Stimulated activated CD4-positive, alpha-beta T cell treated with anti-CD3 and anti-CD28 coated beads, Interleukin-12 subunit alpha, Interleukin-12 subunit beta, amount 100 ng/mL, for 24 hours (primary cell): ENCODE measurements at places on chromosomes 7 and 10.

GRCh38 chr10:101778151-101778780 lies 2.4 kb upstream of the FGF8 start:
- DNase-seq: no peak

DNA sequence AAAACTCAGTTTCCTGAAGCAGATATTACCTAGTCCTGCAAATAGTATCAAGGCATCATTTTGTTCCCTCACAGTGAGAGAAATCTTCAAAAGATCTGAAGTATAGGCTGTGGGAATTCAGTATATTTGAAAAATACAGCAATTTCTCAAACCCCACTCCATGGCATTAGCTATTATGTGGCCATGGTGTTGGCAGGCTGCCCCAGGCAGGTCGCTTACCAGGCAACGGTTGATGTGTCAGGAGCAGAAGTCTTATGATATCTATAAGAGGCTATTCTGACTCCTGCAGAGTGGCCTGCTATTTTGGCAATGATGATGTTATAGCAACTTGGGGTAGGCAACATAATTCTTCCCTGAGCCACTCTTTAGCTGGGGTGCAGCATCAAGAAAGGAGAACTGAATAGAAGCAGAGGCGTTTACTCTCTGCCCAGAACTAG lies 187.9 kb downstream of the PLXDC2 start:
- DNase-seq: no peak

GRCh38 chr10:29470843-29471543 lies 163.8 kb downstream of the SVIL start:
- no peak for DNase-seq

DNA sequence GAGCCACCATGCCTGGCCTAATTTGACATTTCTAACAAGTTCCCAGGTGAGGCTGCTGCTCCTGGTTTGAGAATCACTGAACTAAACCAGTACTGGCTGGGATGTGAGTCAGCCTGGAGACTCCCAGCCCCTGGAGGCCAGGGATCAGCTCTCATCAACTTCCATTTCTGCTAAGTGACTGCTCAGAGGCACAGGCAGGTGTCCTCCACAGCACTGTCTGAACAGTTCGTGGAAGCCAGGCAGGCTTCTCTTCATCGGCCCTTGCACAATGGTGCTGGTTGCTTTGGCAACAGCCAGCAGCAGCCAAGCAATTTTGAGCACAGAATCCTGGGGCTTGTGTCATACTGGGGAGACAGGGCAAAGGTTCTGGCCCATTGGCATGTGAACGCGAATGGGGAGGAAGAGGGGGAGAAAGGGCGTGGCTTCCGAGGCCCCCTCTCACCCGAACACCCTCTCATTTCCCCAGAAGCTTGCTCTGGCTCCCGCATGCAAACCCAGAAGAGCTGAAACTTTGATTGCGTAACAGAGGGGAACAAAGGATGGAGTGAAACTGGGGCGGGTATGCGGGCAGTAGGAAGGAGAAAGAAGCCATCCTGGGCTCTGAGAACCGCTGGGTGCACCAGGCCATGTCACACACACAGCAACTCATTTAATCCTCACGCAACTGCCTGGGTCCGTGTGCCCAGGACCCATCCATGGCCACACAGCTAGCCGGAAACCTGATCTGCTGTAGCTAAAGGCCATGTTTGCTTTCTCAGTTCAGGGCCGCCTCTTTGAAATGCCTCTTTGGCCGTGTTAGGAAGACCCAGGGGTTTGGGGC lies 9.0 kb upstream of the POR start:
- DNase-seq: no peak

- DNase-seq: no peak
Measured at GRCh38 chr10:13347043-13347499, 1.0 kb downstream of the SEPHS1 start.

- no peak for DNase-seq
Measured at GRCh38 chr7:74042746-74043522, 15.0 kb downstream of the ELN start.

- peak; percentile 52 for DNase-seq
Measured at GRCh38 chr7:39453743-39454355, 112.4 kb upstream of the YAE1 start.

- DNase-seq: no peak
Measured at GRCh38 chr7:44120395-44120794, 3.0 kb downstream of the POLD2 start.

GRCh38 chr7:18573410-18574234 lies 78.1 kb downstream of the HDAC9 start:
- no peak for DNase-seq

GRCh38 chr10:75444781-75445386 lies 13.5 kb downstream of the LRMDA start:
- no peak for DNase-seq

- DNase-seq: no peak
Measured at GRCh38 chr7:135684136-135684535, 21.8 kb downstream of the STMP1 start.

DNA sequence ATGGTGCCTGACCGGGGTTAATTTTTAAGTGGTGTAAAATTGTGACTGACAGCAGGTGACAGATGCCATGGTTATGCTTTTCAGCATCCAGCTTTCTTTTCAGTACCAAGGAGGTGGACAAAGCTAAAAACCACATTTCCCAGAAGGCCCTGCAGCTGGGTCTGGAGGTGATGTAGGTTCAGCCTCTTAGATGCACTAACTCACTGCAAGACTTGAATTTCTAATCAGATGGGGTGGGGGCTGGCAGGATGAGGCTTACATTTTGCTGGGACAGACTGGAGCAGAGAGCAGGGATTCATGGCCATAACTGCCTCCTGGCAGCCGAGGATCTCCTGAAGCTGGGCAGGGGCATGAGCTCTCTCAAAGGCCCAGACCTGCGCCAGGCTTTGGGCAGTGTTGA lies 52.4 kb downstream of the PDIA4 start:
- no peak for DNase-seq

GRCh38 chr7:131293018-131293417 lies 34.7 kb upstream of the MKLN1 start:
- no peak for DNase-seq

DNA sequence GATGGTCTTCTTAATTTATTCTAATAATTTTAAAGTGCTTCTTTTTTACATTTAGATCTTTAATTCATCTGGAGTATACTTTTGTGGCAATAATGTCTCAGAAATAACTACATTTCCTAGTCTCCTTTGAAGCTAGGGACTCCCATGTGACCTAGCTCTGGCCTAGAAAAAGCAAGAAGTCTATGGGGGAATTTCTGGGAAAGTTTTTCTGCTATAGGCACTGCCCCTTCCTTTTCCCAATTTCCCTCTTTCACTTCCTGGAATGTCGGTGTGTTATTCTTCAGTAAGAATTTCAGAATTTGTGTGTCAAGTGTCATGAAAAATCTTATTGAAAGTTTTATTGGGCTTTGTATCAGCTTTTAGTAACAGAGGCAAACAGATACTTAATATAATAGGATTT lies 94.6 kb upstream of the LRRC4 start:
- no peak for DNase-seq

- DNase-seq: no peak
Measured at GRCh38 chr7:151058781-151059366, 515 bp upstream of the SLC4A2 start.

DNA sequence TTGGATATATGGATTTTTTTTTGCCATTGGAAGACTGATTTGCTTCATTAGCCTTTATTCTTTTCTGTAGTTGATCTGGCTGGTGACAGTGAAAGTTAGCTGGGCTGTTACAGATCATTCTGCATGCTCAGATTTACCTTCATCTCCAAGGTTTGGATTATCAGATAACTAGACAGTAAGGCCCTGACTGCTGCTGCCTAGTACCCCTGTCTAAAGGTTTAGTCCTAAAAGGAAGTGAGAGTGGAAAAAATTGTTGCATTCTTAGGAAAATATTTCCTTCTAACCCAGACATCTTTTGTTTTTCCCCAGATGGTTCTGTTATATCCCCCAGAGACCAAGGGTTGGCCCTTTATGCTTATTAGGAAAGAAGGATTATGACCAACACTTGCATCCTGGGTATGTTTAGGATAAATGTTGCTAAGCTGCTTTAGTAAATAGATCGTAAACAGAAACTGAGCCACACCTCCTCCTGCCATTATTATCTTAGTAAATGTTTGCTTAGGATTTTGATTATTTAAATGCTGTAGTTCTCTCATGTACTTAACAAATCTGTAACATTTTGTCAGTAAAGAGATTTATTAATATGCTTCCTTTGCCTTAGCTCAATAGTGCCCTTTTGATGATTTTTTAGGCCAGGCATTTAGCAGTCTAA lies 44.4 kb downstream of the MCU start:
- DNase-seq: no peak

GRCh38 chr7:24926623-24927524 lies 53.1 kb downstream of the OSBPL3 start:
- no peak for DNase-seq

- DNase-seq: no peak
Measured at GRCh38 chr10:122294511-122295450, 23.7 kb downstream of the BTBD16 start.

DNA sequence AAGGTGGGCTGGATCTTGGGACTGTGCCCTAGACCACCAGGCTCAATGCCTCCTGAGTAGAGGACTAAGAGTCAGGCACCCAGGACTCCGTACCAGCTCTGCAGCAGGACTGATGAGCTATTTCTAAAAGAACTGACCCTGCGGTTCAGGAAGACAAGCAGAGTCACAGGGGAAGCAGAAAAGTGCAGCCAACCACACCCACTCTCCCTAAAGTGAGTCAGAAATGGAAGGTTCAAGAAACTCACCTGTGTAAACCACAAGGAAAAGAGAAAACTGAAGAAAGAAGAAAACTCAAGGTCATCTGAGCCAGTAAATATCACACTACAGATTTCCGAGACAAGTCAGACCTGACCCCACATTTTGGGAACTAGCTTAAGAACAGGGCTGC lies 2.5 kb downstream of the PARP12 start:
- no peak for DNase-seq

DNA sequence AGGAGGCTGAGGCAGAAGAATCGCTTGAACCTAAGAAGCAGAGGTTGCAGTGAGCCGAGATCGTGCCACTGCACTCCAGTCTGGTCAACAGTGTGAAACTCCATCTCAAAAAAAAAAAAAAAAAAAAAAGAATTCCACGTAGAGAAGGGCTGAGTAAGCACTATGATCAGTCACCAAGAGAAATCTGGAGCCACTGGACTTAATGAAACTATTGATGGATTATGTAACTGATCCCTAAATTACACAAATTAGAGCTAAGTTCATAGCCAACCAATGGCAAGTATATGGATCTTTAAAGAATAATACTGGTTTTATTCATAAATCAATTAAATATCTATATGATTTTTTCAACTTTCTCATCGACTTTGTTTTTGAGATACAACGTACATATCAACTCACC lies 72.2 kb upstream of the ABLIM1 start:
- DNase-seq: no peak

GRCh38 chr7:68964060-68964459 lies 634.2 kb upstream of the AUTS2 start:
- no peak for DNase-seq

DNA sequence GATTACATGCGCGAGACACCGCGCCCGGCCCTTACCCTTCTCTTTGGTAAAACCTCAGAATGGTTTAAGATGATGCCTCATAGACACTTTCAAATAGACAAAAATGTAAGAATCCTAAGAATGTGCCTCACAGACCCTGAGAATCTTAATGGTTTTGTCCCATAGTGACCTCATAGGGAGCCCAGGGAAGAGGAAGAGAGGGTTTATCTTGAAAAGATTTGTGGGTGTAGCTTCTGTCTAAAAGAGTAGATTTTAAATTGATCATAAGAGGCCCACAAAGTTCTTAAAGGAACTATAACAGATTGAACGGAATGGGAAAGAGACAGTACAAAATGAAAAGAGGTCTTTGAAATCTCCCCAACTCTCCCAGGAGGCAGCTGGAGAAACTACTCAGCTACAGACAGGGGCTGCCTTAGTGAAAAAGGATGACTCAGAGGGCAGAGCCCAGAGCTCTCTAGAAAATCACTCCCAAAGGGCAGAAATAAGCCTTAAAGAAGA lies 220.6 kb downstream of the ADRA2A start:
- no peak for DNase-seq

DNA sequence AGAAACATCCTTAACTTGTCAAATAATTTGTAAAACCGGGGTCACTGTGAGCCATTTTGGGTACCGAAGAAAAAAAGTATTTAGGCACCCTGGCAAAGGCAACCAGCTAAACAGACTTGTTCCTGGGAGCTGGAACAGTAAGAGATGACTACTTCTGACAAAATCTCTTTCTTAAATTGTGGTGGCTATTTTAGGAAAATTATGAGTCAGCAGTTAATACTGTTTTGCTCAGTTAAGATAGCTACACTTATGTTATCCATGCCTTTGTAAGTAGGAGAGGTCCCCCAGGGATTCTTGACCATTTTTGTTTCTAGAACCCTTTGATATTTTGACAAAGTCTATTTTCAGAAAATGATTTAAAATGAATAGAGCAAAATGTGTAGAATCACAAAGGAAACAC lies 68.7 kb downstream of the TAX1BP1 start:
- DNase-seq: no peak

DNA sequence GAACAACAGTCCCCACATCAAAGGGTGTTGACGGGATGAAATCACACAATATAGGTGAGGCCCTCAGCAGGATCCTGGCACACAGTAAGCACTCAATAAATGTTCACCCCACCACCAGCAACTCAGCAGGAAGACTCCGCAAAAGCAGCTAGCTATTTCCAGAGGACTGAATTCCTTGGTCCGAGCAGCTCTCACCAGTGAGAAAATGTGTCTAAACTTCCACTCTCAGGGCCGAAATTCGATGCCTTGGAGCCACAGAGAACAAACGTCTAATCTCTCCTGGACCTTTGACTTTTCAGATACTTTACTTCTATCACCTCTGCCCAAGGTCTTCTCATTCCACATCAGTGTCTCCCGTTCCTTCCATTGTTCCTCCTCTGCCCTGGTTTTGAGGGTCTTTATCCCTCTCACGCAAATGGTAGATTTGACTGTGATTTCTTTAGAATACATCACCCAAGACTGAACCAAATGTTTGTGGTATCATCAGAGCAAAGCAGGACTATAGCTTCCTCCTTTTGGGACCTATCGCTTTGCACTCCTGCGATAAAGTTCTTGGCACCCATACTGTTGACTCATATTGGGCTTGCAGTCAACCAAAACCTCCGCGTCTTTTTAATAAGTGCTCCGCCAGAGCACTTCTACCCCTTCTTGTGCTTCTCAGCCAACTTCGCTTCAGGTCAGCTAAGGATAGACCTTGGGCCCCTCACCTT lies 903 bp upstream of the NT5C2 start:
- no peak for DNase-seq

- no peak for DNase-seq
Measured at GRCh38 chr10:79250259-79250658, 97.0 kb upstream of the PPIF start.

- no peak for DNase-seq
Measured at GRCh38 chr10:662223-662605, 27.3 kb downstream of the DIP2C start.

DNA sequence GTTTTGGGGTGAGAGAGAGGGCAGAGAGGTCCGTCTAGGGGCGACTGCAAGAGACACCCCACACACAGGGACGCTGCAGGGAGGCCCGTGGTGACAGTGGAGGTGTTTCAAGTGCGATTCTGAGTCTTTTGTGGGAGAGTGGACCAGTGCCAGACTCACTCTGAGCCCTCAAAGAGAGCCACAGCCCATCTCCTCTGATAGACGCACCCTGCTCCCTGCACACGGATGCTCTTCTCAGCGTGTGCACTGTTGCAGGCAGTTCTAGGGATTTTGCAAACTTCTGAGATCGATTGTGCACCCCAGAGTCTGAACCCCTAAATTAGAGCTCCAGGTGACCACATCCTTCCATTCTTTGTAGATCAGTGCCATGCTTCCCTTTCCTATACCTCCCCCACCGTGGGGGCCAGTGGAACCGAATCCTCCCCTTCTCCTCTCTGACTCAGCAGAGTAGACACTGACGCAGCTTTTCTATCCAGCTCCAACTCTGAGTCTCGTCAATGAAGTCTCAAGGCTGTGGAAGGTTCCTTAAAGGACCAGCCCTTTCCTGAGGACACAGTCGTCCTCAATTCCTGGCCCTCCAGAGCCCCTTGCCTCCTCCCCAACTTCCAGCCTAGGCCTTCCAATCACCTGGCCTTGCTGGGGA lies 83.8 kb downstream of the TMEM130 start:
- no peak for DNase-seq
